IPS-NIHi11 (cell line): ENCODE measurements at places on chromosomes 16 and 17.

DNA sequence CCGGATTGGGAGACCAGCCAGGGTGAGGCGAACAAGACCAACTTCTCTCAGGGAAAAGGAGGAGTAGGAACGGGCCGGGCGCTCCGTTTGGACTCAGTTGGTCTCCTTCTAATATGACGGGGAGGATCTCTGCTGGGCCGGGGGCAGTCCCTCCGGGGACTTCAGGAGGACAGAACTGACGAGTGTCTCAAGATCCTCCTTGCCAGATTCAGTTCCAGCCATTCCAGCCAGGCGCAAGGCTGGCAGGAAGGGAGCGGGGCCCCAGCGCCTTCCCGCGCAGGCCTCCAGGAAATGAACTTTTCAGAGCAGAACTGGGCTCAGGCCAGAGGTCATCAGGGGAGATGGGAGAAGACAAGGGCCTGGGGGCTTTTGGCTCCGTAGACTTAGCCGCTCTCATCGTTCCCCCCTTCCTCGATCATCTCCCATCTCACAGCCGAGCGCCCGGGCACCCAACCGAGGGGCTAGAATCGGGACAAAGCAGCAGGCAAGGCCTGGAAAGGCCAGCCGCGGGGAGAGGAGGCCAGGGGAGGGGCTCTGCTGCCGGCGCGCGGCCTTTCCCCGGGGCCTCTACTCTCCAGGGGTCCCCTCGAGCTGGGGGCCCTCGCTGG is 1.6 kb downstream of the ZNF423 start:
- no peak for DNase-seq

DNA sequence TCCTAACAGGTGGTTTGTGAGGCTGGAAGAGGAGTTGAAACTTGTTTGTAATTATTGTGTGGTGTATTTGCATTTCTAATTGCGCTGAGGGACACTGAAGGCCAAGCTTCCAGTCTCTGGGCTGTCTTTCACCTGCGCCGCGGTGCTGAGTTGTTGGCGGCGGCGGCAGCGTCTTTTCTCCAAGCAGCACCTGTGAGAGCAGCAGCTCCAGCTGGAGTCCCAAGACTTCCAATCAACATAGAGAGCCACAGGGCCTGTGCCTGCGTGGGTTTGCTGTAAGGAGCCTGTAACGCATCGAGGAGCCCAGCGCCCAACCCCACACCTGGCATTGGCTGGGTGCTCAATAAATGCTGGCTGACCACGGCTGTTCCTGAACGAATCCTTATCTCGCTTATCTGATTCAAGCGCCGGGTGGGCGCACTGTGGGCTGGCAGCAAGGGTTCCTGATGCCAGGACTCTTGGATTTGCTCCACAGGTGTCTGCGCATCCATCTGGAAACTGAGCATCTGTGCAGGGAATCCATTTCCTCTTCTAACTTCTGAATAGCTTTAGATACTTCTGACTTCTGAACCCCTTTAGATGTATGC is 138.1 kb downstream of the ASIC2 start:
- DNase-seq: no peak

GRCh38 chr17:51428668-51429495 is 168.5 kb downstream of the UTP18 start:
- no peak for DNase-seq

GRCh38 chr16:49600536-49600935 is 226.9 kb downstream of the C16orf78 start:
- DNase-seq: no peak

GRCh38 chr16:19288872-19289799 is 3.6 kb downstream of the CLEC19A start:
- no peak for DNase-seq

DNA sequence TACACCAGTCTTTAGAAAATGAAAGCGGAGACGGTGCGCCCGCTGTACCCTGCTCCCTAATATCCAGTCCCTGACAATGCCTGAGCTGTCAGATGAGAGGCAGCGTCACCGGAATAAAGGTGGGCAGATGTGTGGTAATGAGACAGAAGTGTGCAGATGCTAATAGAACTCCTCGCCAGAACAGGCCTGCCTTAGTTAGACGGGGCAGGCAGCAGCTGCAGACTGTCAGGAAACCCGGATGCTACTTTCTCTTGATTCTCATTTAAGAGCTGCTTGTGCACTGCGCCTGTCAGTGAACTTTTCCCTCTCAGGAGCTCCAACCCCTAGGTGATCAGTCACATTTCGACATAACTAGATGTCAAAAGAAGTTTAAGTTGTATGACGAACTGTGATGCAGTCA is 221.8 kb upstream of the IRX3 start:
- no peak for DNase-seq

DNA sequence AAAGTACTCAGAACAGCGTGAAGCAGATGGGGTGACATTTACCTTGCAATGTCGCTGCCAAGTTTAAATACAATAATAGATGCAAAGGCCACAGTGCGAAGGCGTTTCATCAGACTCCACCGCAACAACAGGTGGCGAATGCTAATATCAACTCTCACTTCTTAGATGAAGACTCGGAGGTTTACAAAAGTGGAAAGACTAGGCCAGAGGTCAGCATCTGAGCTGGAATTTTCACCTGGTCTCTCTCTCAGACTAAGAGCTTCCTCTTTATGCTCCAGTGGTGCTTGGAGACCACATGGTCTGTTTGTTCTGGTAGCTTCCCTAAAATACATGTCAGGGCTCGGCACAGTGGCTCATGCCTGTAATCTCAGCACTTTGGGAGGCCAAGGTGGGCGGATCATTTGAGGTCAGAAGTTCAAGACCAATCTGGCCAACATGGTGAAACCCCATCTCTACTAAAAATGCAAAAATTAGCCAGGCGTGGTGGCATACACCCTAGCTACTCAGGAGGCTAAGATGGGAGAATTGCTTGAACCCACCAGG is 169.1 kb downstream of the XYLT1 start:
- no peak for DNase-seq

DNA sequence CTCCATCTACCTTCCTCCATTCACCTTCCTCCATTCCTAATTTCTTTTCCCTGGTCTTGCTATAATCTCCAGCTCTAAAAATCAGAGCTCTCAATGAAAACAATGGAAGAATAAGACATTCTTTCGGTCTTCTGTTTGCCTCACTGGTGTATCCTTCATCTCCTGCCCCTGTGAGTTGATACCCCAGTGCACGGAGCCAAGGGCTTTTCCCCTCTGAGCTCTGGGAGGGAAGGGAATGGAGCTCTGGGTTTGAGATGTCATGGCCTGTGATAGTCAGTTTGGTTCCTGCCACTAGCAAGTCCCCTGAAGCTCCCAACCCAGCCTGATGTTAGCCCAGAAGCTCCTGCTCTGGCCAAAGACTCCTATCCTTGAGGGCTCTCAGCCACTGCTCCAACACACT is 36.6 kb upstream of the DNAH9 start:
- DNase-seq: no peak

DNA sequence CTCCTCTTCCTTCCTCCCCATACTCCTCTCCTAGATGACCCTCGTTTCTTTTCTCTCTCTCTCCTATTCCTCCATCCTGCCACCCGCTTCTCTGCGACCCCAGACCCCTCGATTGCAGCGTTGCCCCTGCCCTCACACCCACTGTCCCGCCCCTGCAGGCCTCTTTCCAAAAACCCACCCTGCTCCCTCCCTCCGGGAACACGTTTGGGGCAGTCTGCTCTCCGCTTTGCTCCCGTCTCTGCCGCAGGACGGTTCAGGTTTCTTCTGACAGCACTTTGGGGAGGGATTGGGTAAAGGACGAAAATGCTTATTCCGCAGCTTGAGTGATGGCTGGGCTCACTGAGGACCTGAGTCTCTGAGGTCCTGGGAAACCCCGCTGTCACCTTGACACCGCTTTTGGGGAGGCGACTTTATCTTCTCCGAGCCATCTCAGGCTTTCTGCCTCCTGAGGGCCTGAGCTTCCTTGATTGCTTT is 690 bp downstream of the NDE1 start:
- peak; percentile 67 for DNase-seq

- DNase-seq: no peak
Measured at GRCh38 chr17:39611401-39612112, 3.8 kb upstream of the NEUROD2 start.

- DNase-seq: peak; percentile 85
Measured at GRCh38 chr16:78235168-78235800, 135.8 kb downstream of the WWOX start.

GRCh38 chr16:76984196-76984595 is 206.8 kb upstream of the MON1B start:
- no peak for DNase-seq

GRCh38 chr16:30523768-30524574 is 2.4 kb downstream of the ZNF768 start:
- no peak for DNase-seq

DNA sequence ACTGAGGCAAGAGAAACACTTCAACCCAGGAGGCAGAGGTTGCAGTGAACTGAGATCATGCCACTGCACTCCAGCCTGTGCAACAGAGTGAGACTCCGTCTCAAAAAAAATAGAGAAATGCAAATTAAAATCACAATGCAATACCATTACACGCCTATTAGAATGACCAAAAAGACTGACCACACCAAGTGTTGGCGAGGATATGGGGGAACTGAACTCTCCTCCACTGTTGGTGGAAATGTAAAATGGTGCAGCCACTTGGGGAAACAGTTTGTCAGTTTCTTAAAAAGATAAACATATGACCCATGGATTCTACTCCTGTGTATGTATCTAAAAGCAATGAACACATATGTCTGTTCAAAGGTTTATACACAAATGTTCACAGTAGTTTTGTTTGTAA is 204.8 kb downstream of the MRTFB start:
- no peak for DNase-seq

DNA sequence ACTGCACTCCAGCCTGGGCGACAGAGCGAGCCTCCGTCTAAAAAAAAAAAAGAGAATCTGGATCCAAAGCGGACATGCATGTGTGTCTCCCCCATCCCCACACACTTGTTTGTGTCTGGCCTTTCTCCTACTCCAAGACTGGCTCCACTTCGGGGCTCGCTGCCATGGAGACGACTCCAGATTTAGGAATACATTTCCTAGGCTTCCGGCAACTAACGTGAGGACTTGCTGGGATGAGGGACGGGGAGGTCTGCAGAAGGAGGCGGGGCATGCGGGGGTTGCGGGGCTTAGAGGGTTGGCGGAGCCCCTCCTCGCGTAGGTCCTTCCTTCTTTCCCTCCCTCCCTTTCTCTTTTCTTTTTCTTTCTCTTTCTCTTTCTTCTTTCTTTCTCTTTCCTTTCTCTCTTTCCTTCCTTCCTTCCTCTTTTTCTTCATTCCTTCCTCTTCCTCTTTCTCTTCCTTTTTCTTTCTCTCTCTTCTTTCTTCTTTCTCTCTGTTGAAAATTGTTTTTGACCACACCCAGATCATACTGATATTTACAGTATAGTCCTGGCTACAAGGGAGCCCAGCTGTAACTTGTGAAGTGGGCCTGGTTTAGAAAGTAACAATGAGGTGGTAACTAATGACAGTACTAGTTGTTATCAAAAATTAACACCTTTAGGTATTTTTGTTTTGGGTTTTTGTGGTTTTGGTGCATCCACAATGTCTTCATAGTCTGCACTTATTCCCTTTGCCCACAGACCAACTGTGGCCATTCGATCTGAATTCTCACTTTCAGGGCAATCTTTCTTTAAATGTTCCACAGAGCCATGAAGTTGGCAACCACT is 25.2 kb downstream of the MIS12 start:
- DNase-seq: peak; percentile 44

GRCh38 chr17:74267987-74268499 is 6.0 kb upstream of the DNAI2 start:
- no peak for DNase-seq

DNA sequence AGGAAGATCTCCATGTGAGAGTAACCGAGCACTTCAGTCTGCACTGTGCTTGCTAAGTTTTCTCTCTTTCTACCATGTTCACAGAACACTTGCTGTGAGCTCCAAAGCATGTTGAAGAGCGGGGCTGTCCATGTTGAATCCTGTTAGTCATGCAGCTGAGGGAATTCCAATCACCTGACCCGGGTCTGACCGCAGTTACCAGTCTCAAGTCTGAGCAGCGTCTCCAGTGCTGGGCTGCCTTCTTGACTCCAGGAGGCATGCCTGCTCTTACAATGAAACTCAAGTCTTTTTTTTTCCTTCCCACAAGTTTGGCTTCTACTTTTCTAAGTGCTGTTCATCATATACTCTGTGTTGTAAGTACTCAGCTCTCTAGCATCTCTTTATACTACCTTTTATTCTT is 44.3 kb downstream of the HOXB1 start:
- DNase-seq: no peak

DNA sequence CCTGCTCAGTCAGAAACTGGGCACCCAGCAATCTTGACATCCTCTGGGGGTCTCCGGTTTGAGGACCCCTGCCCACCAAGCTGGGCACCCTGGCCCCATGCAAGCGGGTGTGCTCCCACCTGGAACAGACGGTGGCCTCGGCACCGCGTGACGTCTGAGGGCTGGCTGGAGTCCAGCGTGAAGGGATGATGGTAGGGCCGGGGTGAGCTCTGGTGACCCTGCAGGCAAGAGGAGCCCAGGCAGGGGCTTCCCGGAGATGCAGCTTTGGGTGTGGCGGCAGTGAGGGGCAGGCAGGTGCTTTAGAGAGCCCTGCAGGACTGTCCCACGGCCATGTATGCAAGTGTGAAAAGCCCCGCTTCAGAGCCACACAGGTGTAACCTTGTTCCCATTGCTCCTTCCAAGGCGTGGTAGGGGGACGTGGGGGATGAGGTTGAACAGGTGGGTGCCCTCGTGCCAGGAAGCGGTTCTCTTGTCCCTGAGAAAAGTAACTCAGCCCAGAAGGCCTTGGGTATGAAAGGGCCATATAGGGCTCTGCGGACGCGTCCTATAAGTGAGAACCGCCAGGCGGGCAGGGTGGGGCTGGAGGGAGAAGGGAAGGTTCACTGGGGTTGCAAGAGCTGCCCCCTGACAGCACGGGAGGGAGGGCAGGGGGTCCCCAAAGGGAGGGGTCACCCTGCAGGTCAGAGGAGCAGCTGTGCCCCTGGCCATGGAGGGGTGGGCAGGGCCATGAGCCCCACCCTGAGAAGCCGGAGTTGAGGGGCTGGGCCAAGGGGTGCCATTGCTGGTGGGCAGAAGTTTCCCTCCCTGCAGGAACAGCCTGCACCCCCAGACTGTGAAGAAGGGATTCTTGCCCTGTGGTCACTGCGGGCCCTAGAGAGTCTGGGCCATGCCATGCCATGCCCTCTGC is 9.2 kb downstream of the RGS11 start:
- DNase-seq: no peak

DNA sequence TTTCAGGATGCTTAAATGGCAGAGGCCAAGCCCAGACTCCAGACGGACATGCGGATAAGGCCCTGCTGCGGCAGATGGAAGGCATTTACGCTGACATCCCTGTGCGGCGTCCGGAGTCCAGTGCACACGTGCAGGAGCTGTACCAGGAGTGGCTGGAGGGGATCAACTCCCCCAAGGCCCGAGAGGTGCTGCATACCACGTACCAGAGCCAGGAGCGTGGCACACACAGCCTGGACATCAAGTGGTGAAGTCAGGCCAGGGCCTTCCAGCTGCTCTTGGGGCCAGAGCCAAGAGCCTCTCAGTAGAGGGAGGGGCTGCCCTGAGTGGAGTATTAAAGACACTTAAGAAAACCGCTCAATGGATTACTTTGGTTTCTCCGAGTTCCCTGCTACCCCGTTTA is 29.4 kb downstream of the NARF start:
- no peak for DNase-seq

- DNase-seq: no peak
Measured at GRCh38 chr16:78133919-78134318, 34.5 kb downstream of the WWOX start.

GRCh38 chr16:50160495-50161164 is 7.5 kb downstream of the TENT4B start:
- DNase-seq: no peak

GRCh38 chr17:7850701-7851437 is 4.0 kb upstream of the TMEM88 start:
- DNase-seq: no peak

- no peak for DNase-seq
Measured at GRCh38 chr16:56267888-56268287, 76.6 kb downstream of the GNAO1 start.
